ENCODE measurements at places on chromosomes 7 and 10. TPM values are rescaled to one million over a fixed set of nuclear protein-coding genes. Genes with fewer than 3 reads are reported as not detected.

DNA sequence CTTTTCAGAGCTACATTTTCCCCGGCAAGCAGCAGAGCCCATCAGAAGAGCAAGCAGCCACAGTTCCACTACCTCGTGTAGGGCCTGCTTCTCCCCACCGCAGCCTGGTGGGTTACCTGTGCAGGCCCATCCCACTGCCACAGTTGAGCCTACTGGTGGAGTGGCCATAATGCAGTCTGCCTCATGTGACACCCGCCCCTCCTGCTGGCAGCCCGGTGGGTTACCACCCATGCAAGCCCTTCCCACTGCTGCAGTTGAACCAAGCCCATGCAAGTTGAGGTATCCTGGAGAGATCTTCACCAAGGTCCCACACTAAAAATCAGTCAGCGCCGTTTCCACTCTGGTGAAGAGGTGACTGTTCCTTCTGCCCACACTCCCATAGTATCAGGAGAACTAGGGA lies 32.1 kb upstream of the CNNM1 start:
- H3K4me3 ChIP-seq = no peak overlapping the region
- no peaks in the 10 kb centered on the region for H3K4me1 ChIP-seq
- no peak for DNase-seq

GRCh38 chr10:112429147-112429546 lies 17.6 kb downstream of the ZDHHC6 start:
- no peak overlapping the region for H3K4me3 ChIP-seq
- H3K4me1 ChIP-seq = no peaks in the 10 kb centered on the region
- DNase-seq = no peak
- H3K27me3 ChIP-seq = no peaks in the 10 kb centered on the region
- H3K27ac ChIP-seq = peak overlapping the region; percentile 6

GRCh38 chr7:137399827-137400823 lies 56.6 kb upstream of the PTN start:
- H3K27me3 ChIP-seq = no peaks in the 10 kb centered on the region
- H3K4me1 ChIP-seq = no peaks in the 10 kb centered on the region

GRCh38 chr10:44662051-44662450 lies 249.1 kb upstream of the TMEM72 start:
- H3K4me1 ChIP-seq = no peaks in the 10 kb centered on the region
- H3K27me3 ChIP-seq = no peaks in the 10 kb centered on the region
- H3K4me3 ChIP-seq = no peak overlapping the region
- H3K36me3 ChIP-seq = no peaks in the 10 kb centered on the region
- DNase-seq = no peak
- no peak overlapping the region for H3K27ac ChIP-seq

Gene EEPD1
- 154 TPM for polyA plus RNA-seq

- H3K27ac ChIP-seq = no peak overlapping the region
- no peaks in the 10 kb centered on the region for H3K36me3 ChIP-seq
- H3K27me3 ChIP-seq = no peaks in the 10 kb centered on the region
Measured at GRCh38 chr10:16905320-16905719, 88.1 kb upstream of the RSU1 start.

Measured in small intestine (tissue), 16 donors.